ENCODE measurements at places on chromosomes 13 and 19.
A peak's percentile ranks its signal among the peaks of the same experiment; 100 is the strongest.

- DNase-seq = no peak
Measured at GRCh38 chr13:43963726-43964125, 84.0 kb downstream of the LACC1 start.

DNA sequence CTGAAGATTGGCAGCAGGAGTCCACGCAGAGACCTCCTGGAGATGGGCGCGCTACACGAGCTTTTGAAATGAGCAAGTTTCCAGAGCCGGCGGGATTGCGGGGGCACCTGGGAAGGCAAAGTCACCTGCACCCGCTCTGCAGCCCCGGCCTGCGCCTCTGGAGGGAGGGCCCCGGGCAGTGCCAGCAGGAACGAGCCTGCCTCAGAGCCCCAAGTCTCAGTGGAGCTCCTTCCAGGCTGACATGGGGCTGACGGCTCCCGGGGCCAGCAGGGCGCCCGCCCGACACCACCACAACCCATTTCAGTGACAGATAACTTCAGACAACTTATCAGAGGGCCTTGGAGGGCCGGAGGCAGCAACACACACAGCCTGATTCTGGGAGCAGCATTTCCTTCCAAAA is 45.0 kb downstream of the RASA3 start:
- no peak for DNase-seq

GRCh38 chr13:110276553-110276950 is 30.4 kb downstream of the COL4A1 start:
- DNase-seq = no peak

DNA sequence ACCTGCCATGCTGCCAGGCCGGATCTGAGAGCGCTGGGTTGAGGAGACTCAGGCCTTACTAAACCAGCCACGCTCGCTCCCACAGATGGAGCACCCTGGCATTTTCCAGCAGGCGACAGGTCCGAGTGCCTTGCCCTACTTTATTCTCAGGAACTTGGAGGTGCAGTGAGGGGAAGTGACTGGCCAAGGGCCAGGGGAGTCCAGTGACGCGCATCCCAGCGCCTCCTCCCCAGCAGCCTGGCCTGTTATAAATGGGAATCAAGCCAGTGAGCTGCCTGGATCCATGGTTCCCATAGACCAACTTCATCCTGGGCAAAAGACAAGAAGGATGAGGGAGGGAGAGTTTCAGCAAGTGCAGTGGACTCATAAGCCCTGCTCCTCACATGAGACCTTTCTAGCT is 35.5 kb downstream of the TMED1 start:
- DNase-seq = no peak

DNA sequence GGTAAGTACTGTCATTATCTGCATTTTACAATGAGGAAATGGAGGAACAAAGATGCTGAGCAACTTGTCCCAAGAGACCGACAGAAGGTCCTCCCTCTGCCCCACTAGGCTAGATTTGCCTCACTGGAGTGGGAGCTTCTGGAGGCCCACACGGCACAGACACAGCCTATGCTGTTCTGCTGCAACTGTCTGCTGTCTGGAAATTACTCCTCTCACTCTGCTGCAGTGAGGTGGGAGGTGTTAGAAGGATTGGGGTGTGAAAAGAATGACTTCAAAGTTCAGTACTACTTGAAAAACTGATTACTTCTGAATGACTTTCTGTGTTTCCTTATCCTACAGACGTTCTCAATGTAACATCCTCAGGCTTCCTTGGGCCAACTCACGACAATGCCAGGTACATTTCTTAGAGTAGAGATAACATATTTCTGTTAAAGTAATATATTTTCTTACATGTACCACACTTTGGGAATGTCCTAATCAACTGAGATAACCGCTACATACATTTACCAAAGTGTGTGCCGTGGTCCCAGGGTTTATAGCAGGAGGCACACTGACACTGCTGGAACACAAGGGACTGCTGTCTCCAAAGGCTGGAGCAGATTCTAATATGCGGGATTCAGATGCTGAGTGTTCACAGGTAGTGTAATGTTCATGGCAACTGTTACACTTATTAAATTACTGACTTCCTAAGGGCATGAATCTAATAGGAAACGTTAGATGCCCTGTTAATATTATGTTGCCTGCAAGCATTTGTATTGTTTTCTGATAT is 53.5 kb upstream of the WASF3 start:
- DNase-seq = no peak

DNA sequence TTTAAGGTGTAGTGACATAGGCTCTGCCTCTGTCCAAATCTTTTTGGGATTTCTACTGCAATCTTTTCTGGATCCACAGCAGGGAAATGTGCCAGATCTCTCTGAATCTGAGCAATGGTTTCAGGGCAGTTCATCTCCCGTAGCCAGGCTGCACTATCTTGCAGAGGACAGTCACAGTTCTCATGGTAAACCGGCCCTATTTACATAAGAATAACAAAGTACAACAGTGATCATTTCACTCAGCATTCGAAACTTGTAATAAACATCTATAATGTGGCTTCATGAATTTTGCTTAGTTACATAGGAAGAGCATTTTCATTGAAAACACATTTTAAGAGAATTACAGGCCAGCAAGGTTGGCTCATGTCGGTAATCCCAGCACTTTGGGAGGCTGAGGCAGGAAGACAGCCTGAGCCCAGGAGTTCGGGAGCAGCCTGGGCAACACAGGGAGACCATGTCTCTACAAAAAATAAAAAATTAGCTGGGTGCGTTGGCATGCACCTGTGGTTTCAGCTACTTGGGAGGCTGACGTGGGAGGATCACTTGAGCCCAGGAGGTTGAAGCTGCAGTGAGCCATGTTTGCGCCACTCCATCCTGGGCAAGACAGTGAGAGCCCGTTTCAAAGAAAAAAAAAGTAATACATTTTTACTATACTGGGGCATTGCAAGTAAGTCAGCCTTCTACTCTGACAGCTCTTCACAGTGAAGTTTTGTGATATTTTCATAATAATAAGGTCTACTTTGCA is 5.0 kb downstream of the POGLUT2 start:
- no peak for DNase-seq

- peak; percentile 33 for DNase-seq
Measured at GRCh38 chr13:20526664-20527063, 1.0 kb upstream of the CRYL1 start.

GRCh38 chr13:20491926-20492435 is 33.7 kb downstream of the CRYL1 start:
- DNase-seq = no peak

DNA sequence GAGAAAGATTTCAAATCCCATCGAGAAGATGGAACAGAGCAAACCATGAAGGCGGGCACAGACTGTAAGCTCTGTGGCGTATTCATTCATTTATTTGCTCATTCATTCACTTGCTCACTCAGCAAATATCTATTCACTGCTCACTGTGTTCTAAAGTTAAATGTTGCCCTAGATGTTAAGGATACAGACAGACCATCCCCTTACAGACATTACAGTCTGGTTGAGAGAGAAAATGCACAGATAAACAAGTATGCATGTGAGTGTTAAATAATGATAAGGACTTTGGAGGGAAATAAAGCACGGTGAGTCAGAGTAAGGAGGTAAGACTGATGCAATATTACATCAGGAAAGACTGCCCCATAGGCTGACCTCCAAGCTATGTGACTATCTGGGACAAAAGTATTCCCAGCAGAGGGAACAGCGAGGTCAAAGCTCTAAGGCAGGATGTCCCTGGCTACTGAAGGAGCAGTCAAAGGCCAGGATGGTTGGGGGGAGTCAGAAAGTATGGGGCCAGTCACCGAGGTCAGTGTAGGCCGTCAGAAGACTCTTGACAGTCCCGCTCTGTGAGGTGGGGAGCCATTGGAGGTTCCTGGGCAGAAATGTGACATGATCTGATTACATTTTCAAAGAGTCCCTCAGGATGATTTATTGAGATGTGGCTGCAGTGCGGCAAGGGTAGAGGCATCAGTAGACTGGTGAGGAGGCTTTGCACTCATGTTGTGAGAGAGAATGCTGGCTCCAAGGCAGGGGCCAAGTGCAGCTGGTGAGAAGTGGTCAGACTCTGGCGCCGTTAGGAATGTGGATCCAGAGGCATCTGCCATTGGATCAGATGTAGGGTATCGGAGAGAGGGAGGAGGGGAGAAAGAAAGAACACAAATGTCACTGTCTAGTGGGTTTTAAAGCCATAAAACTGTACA is 37.9 kb downstream of the MBNL2 start:
- DNase-seq = no peak

DNA sequence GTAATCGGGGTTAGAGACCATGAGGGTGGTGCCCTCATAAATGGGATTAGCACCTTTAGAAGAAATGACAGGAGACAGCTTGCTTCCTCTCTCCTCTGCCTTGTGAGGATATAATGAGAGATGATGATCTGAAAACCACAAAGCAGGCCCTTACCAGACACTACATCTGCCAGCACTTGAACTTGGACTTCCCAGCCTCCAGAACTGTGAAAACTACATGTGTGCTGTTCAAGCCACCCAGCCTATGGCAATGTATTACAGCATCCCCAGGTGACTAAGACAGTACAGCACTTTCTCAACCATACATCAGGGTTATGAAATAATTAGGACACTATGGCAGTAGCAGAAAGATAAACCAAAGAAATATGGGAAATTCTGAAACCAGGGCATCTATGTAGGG is 7.4 kb downstream of the ZNF564 start:
- DNase-seq = no peak

- peak; percentile 18 for DNase-seq
Measured at GRCh38 chr19:8396563-8397203, 6.5 kb downstream of the RAB11B start.

GRCh38 chr13:39375601-39376000 is 227.4 kb downstream of the LHFPL6 start:
- DNase-seq = no peak

DNA sequence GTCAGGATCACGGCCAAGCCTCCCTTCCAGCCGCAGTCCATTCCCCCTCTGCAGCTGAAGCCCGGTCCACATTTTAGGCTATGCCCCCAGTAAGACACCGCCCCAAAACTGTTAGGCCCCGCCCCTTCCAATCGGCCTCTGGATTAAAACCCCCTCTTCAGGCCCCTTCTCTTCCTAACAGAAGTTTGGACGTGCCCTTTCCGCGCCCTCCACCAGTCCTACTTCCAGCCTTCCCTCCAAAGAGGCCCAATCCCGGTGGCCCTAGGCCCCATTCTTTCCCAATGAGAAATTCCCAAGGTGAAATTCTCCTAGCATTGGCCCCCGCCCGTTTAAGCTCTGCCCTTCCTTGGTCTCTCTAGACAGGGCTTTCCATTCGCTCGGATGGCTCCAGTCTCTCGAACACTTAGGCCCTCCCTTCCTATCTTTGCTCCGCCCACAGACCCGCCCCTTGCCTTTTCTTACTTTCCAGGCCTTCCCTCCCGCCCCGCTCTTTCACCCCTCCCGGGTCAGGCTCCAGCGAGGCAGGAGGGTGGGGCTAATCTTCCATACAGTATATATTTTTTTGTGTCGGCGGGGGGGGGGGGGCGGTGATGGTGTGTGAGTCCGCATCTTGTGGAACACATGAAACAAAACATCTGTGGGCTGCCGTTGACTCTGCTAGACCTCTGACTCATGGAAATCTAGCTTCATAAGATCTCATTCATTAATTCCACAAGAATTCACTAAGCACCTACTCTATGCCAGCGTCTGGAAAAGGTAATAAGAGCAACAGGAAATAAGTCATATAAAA is 13.6 kb downstream of the LTBP4 start:
- peak; percentile 63 for DNase-seq

GRCh38 chr19:10133596-10133995 is 13.9 kb upstream of the EIF3G start:
- no peak for DNase-seq

GRCh38 chr19:42693760-42694350 is 46.4 kb downstream of the PSG3 start:
- DNase-seq = peak; percentile 2

- DNase-seq = no peak
Measured at GRCh38 chr13:33278913-33279312, 6.6 kb downstream of the STARD13 start.

GRCh38 chr19:15251010-15251748 is 18.9 kb upstream of the EPHX3 start:
- DNase-seq = peak; percentile 42

DNA sequence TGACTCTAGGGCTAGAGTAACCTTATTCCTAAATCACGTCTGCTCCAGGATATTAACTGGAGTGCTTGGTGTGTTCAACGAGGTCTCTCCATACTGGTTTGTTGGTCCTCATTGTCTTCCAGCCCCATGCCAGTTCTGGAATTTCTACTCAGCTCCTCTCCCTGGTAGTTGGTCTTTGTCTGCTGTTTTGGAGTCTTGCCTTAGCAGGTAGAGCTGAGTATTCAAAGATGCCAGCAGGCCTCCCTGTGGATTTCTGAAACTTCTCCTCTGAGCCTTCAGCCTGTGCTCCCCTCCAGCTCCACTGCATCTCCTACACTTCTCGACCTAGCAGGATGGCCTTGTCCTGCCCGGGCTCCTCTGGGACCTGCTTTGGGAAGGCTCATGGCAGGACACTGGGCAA is 25.5 kb downstream of the SOX1 start:
- no peak for DNase-seq

- DNase-seq = peak; percentile 67
Measured at GRCh38 chr19:13974073-13974472, 21.8 kb downstream of the DCAF15 start.

DNA sequence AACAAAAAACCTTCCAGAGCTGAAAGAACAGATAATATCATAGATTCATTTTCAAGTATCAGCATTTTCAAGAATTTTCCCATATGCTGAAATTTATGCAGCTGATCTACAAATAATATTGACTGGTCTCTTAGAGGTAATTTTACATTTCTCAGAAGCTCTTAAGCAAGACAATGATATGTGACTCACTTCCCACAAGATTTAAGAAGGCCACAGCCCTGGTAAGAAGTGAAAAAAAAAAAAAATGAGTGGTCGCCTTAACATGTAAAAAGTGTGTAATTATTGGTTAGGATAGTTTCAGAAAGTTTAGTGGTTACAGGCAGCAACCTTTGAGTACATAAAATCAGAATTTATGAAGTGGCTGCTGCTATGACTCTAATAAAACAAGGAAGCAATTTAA is 54.5 kb downstream of the NUFIP1 start:
- no peak for DNase-seq

DNA sequence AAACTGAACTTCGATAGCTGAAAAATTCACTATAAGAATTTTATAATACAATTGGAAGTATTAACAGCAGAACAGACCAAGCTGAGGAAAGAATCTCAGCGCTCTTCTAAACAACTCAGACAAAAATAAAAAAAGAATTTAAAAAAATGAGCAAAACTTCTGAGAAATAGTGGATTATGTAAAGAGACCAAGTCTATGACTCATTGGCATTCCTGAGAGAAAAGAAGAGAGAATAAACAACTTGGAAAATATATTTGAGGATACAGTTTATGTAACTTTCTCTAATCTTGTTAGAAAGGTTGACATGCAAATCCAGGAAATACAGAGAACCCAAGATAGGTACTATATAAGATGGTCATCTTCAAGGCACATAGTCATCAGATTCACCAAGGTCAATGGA is 25.4 kb downstream of the SLC25A15 start:
- no peak for DNase-seq
